T-helper 17 cell (primary cell): ENCODE measurements at places on chromosomes 6 and 20. TPM values are rescaled to one million over a fixed set of nuclear protein-coding genes. Genes with fewer than 3 reads are reported as not detected.

DNA sequence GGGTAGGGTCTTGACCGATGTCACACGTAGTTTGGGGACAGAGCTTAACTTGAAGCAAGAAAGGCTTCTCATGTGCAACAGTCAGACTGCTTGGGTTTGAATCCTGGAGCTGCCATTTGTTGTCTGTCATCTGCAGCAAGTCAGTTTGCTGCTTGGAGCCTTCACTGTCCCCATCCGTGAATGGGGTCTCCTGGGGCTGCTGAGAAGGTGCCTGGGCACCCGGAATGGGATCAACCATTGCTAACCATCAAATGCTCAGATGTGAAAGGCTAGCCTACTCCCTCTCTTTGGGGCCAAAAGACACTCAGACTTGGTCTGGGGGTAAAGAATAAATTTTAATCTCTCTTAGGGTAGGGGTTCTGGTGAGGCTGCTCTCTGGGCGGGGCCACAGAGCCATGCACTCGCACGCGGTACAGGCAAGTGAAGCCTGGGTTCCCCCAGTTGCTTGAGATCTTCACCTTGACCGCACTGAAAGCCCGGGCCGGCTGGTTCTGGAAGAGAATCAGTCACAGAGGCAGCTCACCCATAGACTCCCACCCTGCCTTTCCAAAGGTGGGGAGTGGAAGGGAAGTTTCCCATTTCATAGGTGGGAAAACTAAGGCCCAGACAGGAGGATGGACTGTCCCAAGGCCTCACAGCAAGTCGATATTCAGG is 20.6 kb downstream of the SUN5 start:
- no peaks in the 10 kb centered on the region for H3K27me3 ChIP-seq
- peaks cover 21% of the 10 kb centered on the region for H3K4me1 ChIP-seq
- H3K36me3 ChIP-seq, result no peaks in the 10 kb centered on the region
- no peak for DNase-seq
- no peak overlapping the region for H3K4me3 ChIP-seq
- H3K27ac ChIP-seq, result peak overlapping the region; percentile 11

DNA sequence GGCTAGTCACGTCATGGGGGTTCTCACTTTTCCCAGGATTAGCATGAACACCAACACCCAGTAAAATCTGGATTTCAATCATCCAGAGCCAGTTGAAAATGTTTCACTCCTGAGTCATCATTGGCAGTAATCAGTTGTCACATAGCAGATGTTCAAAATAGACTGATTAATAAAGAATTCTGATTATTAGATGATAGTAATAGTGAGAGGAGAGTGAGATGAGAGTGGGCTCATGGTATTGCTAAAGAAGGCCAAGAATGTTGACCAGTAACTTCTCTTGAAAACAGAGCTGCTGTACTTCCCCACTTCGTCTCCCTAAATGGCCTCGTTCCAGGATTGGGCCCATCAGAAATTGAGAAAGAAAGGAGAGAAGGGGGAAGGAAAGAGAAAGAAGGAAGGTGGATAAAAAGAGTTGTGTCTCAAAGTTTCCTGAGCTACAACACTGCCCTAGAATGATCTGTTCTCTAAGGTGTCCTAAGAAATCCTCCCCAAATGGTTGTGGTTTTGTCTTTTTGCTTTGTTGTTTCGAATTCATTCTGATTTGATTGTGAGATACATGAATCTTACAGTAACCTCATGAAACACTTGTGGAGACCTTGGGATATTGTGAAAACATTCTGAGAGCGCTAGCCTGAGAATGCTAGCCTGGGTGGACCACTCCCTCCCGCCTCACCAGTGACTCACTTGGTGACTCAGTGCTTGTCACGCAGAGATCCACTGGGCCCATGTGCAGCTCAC is 502.2 kb upstream of the JARID2 start:
- peaks cover 5% of the 10 kb centered on the region for H3K36me3 ChIP-seq
- no peak overlapping the region for H3K4me3 ChIP-seq
- peak overlapping the region; percentile 78 for H3K27ac ChIP-seq
- H3K27me3 ChIP-seq, result peaks cover 6% of the 10 kb centered on the region

VWA7 gene
- total RNA-seq, result 2.8 TPM

DNA sequence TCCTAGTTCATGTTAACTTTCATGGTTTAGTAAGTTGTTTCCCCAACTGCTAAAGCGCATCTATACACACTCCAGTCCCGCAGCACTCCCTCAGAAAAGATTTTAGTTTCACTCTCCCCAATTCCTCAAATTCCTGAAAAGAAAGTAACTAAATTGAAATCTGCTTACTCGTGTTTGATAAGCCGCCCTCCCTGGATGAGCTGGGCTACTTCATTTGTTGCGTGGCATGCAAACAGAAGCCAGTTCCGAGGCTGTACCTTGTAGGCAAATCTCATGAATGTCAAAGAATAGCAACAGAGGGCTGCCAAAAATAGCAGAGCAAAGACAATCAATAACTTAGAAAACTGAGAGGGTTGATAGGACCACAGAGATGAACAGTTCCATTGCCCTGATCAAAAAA is 16.9 kb downstream of the MPC1 start:
- no peak overlapping the region for H3K27ac ChIP-seq
- no peaks in the 10 kb centered on the region for H3K27me3 ChIP-seq
- H3K4me3 ChIP-seq, result no peak overlapping the region
- peaks cover 3% of the 10 kb centered on the region for H3K36me3 ChIP-seq

JAG1 gene
- total RNA-seq, result 4.3 TPM

DNA sequence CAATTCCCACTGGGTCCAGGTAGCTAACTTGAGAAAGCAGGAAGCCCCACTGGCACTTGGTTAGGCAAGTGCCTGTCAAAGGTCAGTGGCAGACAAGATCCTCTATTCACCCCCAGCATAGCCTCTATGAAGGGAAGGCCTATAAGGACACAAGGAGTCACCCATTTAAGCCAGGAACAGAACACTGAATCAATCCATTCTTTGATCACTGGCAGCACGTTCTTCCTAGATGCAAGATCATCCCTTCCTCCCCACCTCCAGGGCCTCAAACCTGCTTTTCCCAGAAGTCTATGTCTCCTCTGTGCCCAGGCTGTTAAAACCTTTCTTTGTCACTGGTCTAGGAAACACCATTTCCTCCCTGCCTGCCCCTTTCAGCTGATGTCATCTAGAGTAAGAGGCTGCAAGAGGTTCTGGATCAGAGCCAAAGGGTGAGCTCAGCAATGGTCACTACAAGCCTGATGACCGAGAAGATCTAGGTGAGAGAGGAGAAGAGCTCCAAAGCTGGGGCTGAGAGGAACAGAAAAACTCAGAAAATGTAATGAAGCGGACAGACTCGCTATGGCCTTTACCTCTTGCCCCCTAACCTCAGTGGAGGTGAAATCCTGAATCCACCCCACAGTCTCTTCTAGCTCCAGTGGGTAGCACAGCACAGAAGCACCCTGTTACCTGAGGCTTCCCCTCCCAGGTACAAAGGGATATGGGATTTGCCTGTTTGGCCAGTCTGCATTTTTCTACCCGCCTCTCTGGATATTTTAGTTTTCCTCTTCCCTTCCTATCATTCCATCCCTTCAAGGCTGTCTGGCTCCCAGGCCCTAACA is 1.8 kb downstream of the GTPBP2 start:
- peak overlapping the region; percentile 92 for H3K27ac ChIP-seq
- peaks cover 32% of the 10 kb centered on the region for H3K4me1 ChIP-seq
- no peak for DNase-seq
- no peaks in the 10 kb centered on the region for H3K27me3 ChIP-seq

CRYBG1 gene
- 61.0 TPM for total RNA-seq

DNA sequence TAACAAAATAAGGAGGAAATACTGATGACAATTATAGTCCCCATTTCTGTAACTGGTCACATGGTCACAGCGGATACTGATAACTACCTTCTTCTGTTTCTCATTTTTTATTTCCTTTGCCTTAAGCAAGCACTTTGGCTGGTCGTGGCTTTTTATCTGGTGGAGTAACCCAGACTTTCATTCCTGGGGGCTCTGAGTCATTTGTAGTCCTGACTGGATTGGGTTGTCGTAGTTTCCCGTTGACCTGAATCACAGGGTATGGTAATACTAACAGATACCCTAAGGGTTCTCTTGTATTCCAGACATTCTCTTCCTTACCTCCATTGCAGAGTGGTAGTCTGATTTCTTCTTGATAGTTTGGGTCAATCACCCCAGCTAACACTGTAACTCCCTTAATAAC is 500.3 kb upstream of the ADGRB3 start:
- no peaks in the 10 kb centered on the region for H3K4me1 ChIP-seq
- no peaks in the 10 kb centered on the region for H3K27me3 ChIP-seq
- H3K36me3 ChIP-seq, result no peaks in the 10 kb centered on the region
- no peak overlapping the region for H3K27ac ChIP-seq

DNA sequence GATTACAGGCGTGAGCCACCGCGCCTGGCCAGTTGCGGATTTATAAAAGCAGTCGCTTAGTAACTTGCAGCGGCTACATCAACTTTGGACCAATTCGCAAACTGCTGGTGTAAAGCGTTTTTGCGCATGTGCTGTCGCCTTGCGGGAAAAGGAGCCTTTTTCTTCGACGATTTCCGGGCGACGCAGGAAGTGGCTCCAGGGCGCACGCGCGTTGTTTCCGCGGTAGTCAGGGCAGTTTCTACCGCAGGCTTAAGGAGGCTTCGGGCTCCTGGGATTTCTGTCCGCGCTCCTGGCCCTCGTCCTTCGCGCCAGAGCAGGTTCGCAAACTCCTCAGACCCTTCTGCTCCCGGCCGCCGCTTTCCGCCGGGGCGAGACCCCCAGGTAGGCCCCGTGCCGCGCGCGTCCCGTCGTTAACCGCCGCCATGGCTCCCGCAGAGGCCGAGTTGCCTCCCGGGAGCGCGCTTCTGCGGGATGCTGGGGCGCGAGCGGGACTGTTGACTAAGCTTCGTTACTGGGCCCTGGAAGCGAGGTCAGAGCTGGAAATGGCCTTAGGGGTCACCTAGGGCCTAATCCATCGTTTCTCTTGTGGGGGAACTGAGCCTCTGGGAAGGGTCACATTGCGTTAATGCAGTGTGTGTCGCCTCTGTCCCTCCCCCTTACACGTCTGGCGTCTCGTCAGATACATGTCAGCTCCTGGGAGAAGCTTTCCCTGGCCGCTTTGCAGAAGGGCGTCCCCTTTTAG is at the start of gene RAE1:
RAE1 (plus strand) TSS at position 214 of the 742 bp plus-strand sequence. CDS start 2,784 bp downstream, outside the sequence.
- H3K36me3 ChIP-seq, result peaks cover 3% of the 10 kb centered on the region
- H3K27ac ChIP-seq, result peak within 1 kb of the TSS; percentile 87
- no peaks in the 10 kb centered on the region for H3K27me3 ChIP-seq
- peak; percentile 84 for DNase-seq
- H3K4me3 ChIP-seq, result peak within 1 kb of the TSS; percentile 90
